ENCODE measurements at places on chromosomes 2 and 18.

DNA sequence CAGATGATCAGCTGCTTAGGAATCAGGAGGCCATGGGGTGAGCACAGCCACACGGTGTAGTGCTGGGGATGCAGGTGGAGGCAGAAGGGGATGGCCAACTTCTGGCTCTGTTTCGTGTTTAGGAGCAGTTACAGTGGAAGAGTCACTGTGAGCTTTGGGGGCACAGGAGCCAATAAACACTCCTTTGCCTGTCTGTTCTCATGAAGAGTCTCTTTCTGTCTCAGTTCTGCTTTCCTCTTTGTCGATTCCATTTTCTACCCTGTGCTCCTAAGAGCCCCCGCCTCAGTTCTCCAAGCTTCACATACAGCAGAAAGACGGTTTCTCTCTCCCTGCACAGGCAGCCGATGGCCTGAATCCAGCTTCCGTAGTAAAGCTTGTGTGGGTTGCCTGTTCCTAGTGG, 21.0 kb upstream of the RRM2 start:
- no peak for DNase-seq

DNA sequence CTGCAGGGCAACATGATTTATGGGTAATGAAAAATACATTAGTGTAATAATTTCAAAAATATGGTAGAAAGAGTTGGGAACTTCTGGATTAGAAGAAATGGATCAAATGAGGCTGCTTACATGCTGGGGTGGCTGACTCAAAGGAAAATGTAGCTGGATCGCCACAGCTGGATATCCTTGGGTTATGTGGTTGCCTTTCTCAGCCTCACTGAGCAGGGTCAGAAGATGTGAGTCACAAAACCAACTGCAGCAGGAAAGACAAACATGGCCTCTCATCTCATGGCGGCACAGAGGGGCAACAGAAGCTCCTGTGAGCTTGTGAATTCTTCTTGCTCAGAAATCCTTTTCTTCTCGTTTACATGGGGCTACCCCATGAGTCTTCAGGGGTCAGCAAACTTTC, 317.1 kb upstream of the SPRED2 start:
- no peak for DNase-seq

GRCh38 chr2:64143169-64144056, 807 bp downstream of the PELI1 start:
- no peak for DNase-seq

- no peak for DNase-seq
These were observed 134.0 kb downstream of the PID1 start for GRCh38 chr2:229137066-229137465.

GRCh38 chr18:71249791-71250190, 960.9 kb downstream of the SOCS6 start:
- DNase-seq: no peak

DNA sequence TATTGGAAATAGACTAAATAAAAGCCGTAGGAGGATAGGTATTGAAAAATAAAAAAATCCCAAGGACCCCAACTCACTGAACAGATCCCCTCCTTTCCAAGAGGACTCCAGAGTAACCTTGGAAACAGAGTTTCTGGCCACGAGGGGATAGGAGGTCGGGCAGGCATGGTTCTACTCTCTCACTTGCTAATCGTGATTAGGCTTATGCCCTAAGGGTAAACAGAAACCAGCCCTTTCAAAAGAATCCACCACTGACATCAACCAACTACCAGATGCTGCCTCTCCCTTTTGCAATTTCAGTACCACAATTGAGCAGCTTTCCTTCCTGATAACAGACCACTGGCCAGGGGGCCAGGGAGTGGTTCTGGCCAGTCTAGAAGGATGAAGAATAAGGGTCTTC, 477.8 kb downstream of the EIPR1 start:
- no peak for DNase-seq

GRCh38 chr2:129752176-129752575, 227.3 kb upstream of the RAB6C start:
- no peak for DNase-seq

DNA sequence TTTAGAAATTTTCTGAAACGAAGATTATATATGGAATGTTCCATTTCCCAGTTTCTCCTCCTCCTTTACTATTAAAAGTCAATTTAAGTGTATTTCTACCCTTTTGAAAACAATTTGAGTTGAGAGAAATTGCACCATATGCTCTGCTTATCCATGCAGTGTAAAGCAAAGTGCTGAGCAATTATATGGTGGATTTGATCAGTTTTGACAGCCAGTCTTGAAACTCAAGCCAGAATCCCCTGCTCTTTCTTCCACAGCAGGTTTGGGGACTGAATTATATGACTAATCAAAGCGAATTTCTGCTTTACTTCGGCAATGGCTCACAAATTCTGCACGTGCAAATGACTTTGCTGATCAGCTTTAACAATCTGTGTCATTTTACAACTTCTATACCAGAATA, 1183.6 kb downstream of the LRP1B start:
- DNase-seq: no peak

GRCh38 chr2:27033253-27033852, 588 bp downstream of the TMEM214 start:
- DNase-seq: no peak

DNA sequence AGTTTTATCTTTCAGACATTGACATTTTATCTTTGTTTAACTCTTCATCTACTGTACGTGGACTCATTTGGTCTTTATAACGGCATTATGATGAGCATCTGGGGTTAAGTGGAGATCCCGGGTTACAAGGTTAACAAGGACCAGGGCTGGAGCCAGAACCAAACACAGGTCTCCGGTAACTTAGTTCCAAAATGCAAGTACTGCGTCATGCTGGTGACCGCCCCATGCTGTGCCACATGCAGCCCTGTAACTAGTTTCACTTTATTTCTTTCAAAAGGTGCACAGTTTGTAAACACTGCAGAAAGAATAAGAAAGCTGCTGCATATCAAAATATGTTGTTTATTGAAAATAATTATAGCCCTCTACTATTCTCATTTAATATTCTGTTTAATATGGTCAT, 3.1 kb downstream of the SLC5A7 start:
- DNase-seq: no peak

All from stimulated activated CD4-positive, alpha-beta T cell treated with anti-CD3 and anti-CD28 coated beads, Interleukin-2, amount 100 ng/mL, for 48 hours (primary cell).